ENCODE measurements at places on chromosomes 1 and 21. TPM values are rescaled to one million over a fixed set of nuclear protein-coding genes. Genes with fewer than 3 reads are reported as not detected.

BATF3 gene
- total RNA-seq, result 44.9 TPM

SEC16B gene
- total RNA-seq, result 0.10 TPM

TRABD2B gene
- not detected for total RNA-seq

OR10Z1 gene
- total RNA-seq, result not detected

ANGPTL3 gene
- total RNA-seq, result not detected

FCRL1 gene
- 0.85 TPM for total RNA-seq

TCEA3 gene
- total RNA-seq, result not detected

KCTD3 gene
- total RNA-seq, result 11.4 TPM

HPCA gene
- not detected for total RNA-seq

CHI3L2 gene
- 95.0 TPM for total RNA-seq

TNFRSF18 gene
- total RNA-seq, result 6.3 TPM

CNKSR1 gene
- 1.1 TPM for total RNA-seq

- DNase-seq, result no peak
Measured at GRCh38 chr1:234987415-234988154, 141.1 kb downstream of the TOMM20 start.

DNA sequence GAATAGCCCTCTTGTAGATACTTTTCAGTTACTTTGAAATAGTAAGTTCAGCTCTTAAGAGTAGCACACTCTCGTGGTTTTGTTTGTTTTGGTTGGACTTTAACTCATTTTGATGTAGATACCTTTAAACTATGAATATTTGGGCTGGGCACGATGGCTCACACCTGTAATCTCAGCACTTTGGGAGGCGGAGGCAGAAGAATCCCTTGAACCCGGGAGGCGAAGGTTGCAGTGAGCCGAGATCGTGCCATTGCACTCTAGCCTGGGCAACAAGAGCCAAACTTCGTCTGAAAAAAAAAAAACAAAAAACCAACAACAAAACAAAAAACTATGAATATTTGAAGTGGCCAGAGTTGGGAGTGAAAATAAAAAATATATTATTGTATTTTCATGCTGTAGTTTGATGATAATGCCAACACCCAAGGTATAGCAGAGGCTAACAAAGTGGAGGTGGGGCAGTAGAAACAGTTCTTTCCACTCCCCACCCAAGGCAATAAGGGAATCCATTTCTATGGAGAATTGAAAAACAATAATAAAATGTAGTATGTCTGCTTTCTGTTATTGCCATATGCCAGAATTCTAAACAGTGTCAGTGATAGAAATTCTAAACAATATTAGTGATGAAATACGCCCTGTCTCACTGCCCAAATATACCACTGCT, 1.7 kb downstream of the ZNF326 start:
- no peak for DNase-seq

GRCh38 chr21:23936224-23936623, 1671.1 kb downstream of the MRPL39 start:
- no peak for DNase-seq

- no peak for DNase-seq
Measured at GRCh38 chr1:206600527-206600926, 11.7 kb downstream of the EIF2D start.

DNA sequence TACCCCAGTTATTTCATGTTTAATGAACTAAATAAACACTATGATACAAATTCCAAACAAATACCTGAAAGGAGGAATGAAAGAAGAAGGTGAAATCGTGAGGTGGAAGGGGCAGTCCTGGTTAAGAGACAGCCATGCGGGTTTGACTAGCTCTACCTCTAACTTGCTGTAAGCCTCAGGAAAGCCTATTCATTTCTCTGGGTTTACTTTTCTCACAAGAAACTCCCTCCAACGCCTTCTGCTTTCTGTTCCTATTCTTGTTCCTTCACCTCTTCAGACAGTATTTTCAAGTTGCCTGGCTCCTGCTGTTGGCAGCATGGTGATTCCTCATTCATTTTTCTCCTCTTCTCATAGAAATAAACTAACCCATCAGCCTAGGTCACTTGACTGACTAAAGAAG, 92.4 kb downstream of the NTPCR start:
- DNase-seq, result no peak

GRCh38 chr1:231383159-231383860, 38.8 kb downstream of the EGLN1 start:
- no peak for DNase-seq

DNA sequence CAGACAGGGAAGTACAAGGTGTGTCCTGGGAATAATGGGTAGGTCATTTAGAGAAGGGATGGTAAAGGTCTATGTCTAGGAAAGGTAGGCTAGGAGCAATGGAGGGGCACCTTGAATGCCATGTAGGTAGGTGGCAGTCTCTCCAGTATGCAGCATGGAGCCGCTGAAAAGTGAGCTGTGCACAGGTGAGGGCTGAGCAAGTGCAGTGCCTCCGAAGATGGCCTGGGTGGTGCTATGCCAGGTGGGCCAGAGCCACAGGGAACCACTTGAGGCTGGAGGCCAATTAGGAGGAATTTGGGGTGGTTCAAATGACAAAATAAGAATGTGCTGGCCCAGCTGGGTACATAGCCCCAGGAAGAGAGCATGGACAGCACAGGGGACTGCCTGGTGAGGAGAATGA, 25.0 kb downstream of the RNU5D-1 start:
- DNase-seq, result no peak

GRCh38 chr1:227465256-227465655, 98.1 kb upstream of the ZNF678 start:
- no peak for DNase-seq

DNA sequence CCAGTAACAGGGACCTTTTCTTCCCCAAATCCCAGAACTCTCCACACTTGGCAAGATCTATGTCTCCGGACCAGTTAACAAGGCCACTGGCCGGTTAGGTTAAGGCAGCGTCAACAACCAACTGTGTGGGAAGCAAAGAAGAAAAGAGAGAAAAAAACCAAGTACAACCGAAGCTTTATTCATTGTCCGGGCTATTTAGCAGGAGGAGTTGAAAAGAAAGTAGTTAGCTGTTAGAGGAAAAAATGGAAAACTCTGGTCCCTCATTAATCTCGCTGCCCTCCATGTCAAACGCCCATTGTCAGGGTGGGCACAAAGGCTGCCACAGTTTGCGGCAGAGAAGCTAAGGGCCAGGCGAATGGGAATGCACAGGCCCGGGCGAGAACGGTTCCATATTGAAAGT, 49.3 kb upstream of the GRIK3 start:
- DNase-seq, result no peak

DNA sequence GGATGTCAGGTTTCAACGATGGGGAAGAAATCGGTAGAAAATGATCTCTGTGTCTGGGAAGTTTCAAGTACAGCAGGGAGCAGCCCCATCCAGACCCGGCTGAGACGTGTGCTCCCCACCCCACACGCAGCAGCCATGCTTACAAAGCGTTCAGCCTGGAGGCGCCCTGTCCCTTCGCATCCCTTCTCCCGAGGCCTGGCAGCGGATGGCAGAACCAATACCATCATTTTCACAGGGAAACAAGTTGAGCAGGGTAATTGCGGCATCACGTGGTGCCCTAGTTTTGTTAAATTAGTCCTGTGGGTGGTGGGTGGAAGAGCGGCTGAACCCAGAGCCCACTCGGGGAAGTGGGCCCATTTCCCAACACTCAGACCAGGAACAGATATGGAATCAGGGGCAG, 23.9 kb downstream of the KCNAB2 start:
- no peak for DNase-seq

GRCh38 chr1:226741009-226741408, 1.9 kb upstream of the ITPKB start:
- DNase-seq, result no peak

DNA sequence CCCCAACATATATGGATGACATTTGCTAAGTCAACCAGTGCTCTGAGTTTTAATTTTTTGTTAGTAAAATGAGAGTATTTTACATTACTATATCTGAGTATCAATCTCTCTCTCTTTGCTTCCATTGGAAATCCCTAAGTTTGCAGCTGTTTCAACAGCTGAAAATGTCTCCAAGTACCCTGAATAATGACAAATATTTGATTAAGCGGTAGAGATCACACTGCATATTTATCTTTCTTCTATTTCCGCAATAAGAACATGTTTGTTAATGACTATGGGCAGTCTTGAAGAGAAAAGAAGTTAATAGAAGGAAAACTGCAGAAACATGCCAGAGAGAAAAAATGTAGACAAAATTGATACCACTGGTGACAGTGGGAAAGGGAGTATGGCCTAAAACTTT, 1117.5 kb downstream of the NCAM2 start:
- DNase-seq, result no peak

DNA sequence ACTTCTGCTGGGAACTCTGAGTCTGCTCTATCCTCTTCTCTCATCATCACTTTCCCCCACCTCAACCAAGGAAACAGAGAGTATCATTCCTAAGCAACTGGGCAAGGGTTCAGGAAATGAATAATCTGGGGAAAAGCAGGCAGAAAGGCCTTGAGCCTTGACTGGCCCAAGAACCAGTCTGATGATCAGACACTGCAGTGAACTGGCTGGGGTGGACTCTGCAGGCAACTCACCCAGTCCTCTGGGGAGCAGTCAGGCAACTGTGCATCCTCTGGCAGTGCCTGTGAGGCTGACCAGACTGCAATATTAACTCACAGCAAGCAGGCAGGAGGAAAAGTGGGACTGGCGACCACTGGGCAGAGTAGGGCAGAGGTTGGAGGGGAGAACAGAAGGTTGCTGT, 991 bp downstream of the ANKRD35 start:
- DNase-seq, result no peak

DNA sequence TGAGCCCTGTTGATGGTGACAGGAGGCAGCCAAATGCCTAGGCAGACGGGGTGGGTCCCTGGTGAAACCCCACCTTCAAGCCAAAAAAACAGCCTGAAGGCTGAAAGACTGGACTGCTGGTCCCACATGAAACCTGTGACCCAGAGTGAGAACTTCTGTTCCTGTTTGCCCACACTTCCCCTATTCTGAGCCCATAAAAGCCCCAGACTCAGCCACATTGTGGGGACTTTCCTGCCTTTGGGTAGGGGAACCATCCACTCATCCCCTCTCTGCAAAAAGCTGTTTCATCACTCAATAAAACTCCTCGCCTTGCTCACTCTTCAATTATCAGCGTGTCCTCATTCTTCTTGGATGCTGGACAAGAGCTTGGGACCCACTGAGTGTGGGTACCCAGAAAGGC, 25.2 kb downstream of the HTR6 start:
- no peak for DNase-seq

DNA sequence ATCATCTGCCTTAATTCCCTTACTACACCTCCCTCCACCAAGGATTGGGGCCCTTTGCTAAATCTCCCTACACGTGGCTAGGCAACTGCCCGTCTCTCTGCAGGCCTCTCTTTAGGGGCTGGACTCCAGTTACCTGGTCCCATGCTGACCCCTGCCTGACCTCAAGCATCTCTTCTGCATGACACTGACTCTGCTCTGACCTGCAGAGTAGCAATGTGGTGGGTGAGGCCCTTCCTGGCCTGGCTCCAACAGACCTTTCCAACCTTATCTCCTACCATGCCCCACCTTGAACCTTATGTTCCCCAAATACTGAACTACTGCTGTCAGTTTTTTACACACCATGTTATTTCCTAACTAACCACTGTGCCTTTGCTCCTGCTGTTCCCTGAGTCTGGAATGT, 45.9 kb upstream of the EPS15 start:
- no peak for DNase-seq

- DNase-seq, result no peak
Measured at GRCh38 chr1:53454019-53454418, 5.2 kb upstream of the DMRTB1 start.

DNA sequence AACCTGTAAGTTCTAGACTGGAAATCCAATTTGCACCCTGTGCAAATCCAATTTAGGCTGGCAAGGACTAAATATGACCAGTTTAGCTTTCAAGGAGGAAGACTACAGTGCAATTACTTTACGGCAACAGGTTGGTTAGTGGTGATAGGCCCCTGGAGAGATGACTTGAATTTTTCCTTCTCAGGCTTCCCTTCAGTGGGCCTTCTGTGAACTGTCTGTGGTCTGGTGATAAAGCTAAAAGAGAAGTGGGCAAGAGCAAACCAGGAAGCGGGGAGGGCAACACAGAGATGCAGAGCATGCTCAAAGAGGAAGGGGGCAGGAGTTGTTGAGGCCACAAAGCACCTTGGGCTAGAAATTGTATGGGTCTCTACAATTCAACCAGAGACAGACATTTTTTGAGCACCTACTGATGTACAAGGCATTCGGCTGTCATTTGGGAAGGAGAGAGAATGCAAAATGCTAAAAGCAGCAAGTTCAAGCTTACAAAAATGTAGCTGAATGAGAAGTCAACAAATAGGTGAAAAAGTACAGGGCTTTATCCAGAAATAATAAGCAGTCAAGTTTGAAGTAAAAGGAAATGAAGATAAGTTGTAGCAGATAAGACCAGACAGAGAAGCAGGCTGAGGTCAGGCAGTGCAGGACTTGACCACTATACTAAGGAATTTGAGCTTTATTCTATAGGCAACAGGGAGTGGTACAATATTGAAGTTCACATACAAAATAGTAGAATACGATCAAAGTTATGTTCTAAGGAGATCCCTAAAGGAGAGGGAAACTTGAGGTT, 23.9 kb downstream of the INPP5B start:
- peak; percentile 89 for DNase-seq
